Activated CD4-positive, CD25-positive, alpha-beta regulatory T cell treated with anti-CD3 and anti-CD28 coated beads, Interleukin-2, amount 50 U/mL, for 72 hours (primary cell): ENCODE measurements at places on chromosomes 2 and 18.

GRCh38 chr2:212538305-212539071 lies at the start of gene ERBB4:
TSS of gene ERBB4 (minus strand) at chr2:212538802. CDS start at chr2:212538530, 272 bp downstream.
- DNase-seq, result no peak

DNA sequence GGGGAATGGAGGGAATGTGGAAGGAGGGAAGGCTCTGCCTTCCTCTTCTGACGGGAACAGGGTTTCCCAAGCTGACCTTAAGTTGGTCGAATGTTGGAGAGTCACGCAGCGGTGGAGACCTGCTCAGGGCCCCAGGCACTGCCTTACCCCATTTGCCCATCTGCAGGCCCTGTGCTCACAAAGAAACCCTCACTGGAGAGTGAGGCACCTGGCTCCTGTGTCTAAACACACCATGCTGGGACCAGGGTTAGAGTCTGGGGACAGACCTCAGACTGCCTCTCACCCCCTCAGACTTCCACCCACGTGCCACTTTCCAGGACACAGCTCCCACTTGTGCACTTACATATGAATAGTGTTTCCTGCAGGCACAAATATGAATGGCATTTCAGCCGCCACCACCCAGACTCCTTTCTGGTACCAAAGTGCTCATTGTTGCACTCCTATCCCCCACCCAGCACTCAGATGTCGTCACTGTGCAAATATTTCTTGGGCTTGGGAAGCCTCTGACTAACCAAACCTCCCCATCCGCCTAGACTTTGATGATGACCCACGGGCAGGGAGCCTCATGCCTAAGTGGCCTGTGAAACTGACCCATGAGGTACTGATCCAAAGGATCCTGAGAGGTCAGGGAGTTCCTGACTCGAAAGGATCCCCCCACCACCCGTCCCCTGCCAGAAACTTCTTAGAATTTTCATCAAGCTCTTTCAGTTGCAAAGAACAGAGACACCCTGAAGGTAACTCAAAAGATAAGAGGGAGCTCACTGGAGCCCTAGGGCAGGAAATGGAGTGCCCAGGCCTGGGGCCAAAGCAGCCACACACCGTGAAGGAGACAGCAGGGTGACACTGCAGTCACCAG lies 78.3 kb downstream of the STPG4 start:
- no peak for DNase-seq

GRCh38 chr2:109333414-109334210 lies 204.6 kb downstream of the SH3RF3 start:
- no peak for DNase-seq

DNA sequence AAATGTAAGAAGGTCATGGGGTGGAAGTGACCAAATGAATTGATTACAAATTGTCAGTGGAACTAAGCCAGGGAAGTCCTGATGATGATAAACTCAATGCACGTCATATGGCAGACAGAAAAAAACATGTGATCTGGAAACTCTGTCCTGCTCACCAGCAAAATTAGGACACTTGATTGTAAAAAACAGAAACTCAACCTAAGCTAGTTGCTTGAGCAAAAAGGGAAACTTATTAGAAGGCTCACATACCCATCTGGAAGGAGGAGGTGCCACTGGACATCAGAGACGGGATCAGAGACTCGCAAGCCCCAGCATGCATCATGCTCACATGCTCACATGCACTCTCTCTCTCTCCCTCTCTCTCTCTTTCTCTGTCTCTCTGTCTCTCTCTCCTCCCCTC lies 96.8 kb downstream of the SP3 start:
- no peak for DNase-seq

- no peak for DNase-seq
Measured at GRCh38 chr2:238585836-238586821, 159.4 kb downstream of the ASB1 start.

DNA sequence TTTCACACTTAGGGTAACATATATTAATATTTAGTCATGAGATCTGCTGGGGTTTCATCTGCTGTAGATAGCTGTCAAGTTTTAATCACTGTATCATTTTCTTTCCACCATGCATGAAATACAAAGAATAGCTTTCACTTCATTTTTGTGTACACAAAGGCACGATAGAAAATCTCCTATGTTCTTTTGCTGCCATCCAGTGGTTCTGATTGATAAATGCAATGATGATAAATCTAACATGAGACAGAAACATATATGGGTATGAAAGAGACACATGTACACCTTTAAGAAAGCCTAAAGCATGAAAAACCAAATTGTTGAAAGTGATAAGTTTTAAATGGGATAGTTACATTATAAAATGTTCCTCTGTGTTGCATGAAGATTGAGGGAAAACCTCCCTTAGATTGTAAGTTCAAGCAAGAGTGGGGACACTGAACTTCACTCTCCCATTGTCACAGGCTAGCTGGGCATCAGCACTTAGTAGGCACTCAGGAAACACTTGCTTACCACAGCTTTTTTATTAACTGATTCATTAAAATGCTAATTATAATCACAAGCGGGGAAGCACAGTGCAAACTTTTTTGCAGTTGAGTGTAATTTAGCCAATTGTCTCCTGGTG lies 31.2 kb downstream of the C1D start:
- no peak for DNase-seq

DNA sequence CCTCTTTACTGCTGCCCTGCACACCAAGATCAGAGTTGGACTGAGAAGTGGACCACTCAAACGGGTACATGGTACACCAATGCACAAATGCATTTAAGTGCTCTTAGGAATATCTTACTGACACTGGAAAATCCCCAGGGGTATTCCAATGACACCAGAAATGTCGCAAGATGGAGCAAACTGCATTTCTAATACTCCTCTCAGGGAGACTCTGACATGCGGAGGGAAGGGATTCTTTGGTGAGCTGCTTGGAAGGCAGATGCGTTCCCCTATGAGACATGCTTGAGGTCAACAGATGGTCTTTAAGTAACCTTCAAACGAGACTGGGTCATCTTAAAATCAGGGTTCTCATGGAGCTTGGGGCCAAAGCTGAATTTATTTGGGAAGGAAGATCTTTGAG lies 521.8 kb upstream of the TCF4 start:
- DNase-seq, result no peak

DNA sequence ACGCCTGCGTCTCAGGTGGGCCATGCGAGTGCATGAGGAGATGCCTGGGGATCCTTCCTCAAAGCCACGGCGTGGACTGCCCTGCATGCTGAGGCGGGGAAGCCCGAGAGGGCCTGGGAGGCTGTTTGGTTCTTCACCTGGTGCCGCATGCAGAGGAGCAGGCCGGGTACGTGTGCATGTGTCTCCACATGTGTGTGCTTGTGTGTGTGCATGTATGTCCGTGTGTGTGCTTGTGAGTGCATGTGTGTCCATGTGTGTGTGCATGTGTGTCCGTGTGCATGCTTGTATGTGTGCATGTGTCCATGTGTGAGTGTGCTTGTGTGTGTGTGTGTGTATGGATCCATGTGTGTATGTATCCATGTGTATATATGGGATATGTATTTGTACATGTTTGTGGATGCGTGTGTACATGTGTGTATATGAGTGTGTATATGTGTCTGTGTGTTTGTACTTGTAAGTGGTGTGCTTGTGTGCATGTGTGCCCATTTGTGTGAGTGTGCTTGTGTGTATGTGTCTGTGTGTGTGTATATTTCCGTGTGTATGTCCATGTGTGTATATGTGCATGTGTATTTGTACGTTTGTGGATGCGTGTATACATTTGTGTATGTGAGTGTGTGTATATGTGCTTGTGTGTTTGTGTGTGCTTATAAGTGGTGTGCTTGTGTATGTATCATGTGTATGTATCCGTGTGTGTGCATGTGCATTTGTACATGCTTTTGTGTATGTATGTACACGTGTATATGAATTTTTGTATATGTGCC lies 79.0 kb downstream of the PTGR3 start:
- DNase-seq, result no peak

DNA sequence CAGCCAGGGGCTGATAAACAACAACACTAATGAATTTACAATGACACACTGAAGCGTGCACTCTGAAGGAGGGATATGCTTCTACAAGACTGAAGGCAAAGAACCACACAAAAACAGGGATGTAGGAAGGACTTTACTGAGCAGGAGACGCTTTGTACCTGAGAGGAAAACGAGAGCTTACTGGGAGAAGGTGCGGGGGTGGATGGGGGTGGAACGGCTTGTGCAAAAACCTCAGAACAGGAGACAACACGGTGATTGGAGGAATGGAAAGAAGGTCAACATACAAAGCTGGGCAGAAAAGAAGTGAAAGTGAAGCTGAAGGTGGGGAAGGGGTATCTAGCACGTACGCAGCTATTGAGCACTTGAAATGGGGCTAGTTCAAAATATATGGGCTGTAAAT lies 93.1 kb downstream of the SLC8A1 start:
- no peak for DNase-seq

DNA sequence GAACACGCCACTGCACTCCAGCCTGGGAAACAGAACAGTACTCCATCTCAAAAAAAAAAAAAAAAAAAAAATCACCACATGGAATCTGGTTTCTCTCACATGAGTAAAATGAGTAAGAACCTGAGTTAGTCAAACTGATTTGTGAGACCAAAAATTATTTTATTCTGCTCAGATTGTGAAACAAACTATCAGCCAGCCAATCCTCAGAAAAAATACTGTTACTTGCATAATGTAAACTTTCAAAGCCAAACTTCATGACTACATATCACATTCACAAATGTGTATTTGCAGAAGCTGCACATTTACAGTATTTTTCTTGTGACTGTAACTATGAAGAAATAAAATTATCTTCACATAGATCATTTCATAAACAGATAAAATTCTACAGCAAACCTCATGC lies 23.2 kb downstream of the SUMO1 start:
- no peak for DNase-seq

- DNase-seq, result no peak
Measured at GRCh38 chr18:39872651-39873050, 2082.4 kb upstream of the PIK3C3 start.

DNA sequence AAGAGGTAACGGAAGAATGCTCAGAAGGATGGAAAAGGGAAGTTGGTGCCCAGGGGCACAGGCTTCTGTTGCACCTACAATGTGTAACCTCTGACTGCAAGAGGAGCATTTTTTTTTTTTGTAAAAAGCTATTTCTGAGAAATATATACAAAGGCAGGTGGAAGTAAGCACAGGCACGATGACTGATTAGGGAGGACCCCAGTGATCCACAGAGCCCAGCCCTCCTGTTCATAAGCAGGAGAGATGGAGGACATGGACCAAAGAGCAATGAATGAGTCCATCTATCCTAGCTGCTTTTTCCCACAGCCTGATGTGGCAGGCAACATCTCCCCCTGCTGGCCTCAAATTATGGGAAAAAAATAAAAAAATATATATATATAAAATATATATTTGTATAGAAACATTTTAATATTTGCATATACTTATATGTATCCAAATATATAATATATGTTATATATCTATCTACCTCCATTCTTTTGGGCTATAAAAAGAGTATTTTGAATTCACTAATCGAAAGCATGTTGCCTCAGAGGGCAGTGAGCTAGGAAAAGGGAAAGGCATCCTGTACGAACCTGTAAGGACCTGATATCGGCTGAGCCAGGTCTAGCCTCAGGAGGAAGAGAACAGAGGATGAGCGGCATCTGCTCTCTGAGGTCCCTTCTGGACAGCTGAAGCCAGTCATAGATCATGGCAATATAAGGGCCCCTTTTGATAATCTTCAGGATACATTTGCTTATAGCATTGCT lies 166.0 kb upstream of the STK17B start:
- no peak for DNase-seq

DNA sequence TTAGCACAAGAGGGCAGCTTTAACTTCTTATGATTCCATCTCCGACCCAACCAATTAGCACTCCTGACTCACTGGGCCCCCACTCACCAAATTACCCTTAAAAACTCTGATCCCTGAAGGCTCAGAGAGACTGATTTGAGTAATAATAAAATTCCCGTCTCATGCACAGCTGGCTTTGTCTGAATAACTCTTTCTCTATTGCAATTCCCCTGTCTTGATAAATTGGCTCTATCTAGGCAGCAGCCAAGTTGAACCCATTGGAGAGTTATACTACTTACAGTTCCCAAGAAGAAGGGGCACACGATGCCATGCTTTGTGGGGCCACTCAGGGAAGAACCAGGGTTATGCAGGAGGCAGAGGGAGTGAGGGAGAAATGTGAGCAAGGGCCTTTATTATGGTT lies 632.8 kb downstream of the TSN start:
- no peak for DNase-seq

- DNase-seq, result no peak
Measured at GRCh38 chr2:62968168-62968567, 82.5 kb upstream of the OTX1 start.

DNA sequence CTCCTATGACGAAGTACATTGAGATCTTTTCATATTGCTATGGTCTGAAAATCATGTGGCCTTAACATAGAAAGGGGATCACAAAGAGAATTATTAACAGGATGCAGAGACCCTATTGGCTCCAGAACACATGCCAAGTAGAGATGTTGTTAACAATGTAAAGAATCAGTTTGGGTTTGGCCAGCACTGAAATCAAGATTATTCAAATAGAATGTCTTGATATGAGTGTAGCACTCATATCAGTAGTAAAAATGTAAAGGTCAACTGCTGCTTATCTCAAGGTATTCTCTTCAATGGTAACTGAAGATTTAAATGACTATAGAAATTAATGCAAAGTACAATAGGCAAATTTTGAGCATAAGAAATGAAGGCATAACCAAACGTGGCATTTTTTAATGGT lies 262.8 kb downstream of the PTH2R start:
- DNase-seq, result no peak

DNA sequence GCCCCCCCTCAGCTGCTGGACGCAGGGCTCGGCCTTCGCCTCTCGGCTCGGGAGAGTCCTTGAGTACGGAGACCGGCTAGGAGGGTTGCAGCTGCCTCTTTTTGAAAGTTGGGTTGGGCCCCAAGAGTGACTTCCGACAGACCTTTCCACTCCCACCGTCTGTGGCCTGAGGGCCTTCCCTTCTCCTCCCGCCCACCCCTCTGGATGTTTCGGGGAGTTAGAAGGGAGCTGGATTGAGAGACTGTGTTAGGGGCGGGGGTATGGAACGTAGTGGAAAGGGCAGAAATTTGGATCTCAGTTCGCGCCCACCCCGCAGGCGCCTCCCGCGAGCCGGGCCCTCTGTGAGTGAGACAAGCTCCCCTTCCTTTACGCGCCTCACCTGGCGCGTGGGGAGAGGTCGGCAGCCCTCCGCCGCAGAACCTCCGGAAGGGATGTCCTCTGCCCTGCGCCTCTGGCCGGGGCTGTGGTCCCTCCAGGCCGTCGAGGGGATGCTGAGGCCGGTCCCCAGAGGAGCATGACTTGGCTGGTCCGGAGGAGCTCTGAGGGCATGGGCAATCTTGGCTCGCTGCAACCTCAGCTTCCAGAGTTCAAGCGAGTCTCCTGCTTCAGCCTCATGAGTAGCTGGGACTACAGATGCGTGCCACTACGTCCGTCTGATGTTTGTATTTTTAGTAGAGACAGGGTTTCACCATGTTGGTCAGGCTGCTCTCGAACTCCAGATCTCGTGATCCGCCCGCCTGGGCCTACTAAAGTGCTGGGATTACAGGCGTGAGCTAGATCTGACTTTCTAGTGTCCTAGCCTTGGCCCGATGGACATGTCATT lies 15.9 kb downstream of the C2orf74 start:
- DNase-seq, result peak; percentile 54

DNA sequence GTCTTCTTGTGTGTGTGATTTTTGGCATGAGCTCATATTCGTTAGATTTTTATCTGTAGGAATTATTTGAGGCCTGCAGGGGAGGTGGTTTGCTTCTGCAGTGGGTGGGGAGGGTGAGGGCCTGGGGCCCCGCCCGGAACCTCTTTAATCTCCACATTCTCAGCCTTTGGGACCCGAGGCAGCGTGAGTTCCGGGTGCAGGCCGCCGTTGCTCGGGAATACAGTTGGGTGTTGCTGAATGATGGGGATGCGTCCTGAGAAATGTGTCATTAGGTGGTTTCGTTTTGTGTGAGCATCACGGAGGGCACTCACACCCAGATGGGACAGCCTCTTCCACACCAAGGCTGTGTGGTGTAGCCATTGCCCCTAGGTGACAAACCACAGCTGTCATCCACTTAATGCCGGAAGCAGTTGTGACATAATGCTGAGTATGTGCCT lies 13.7 kb upstream of the GAL3ST2 start:
- DNase-seq, result no peak
